T follicular helper cell (primary cell): ENCODE measurements at places on chromosomes 5 and 9.

- no peak for DNase-seq
Measured at GRCh38 chr5:36644727-36645126, 38.3 kb downstream of the SLC1A3 start.

- DNase-seq, result no peak
Measured at GRCh38 chr9:38112049-38112448, 43.0 kb upstream of the SHB start.

GRCh38 chr5:148033134-148033533 is 30.6 kb upstream of the SPINK5 start:
- DNase-seq, result no peak

DNA sequence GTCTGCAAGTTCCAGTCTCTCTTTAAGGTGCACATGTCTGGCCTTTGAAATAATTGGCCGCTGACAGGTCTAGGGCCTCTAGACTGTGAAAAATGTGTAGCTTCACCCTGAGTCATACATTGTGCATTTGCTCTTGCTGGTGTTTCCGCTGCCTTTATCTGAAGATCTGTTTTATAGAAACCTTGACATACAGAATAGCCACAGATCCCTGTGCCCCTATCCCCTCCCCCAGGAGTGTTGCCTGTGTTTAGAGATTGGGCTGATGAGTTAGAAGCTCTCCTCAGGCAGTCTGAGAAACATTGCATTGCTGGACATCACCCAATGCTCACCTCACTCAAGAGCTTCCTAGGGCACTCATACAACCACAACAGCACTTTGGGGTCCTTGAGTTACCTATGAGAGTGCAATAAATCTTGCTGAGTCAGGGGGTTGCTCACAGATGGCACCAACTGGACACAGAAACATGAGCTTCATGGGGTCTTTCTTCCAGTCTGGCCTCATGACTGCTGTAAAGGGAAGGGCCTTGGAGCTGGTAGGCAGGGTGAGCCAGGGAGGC is 3.8 kb upstream of the ZNF782 start:
- DNase-seq, result no peak

GRCh38 chr5:157578079-157578780 is 2.7 kb upstream of the ADAM19 start:
- no peak for DNase-seq

DNA sequence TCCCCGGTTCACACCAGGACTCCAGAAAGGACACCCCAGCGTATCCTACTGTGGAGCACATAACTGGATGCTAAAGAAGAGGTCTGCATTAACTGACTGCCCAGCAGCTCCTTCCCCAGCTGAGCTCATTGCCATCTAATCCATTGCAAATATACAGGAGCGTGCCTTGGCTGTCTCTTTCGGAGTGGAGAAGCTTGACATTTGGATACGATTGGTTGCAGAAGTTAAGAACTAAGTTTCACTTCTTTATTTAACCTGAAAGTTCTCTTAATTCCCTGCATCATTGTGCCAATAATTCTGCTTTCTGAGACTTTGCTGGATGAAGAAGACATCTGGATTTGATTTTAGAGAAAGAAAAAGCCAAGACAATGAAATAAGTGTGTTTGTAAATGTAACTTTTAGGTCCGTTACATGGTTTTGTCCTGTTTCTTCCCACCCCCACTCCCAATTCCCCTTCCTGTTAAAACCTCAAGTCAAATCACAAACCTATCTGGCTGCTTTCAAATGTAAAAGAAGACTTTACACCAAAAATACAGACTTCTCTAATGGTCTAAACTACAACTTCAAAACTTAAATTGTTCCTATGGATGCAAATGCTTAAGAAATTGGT is 33.9 kb downstream of the TAS2R1 start:
- no peak for DNase-seq
